Stimulated activated CD4-positive, alpha-beta T cell treated with anti-CD3 and anti-CD28 coated beads, TNF-alpha, amount 100 ng/mL, for 1 hour (primary cell): ENCODE measurements at places on chromosomes 4 and X.

- DNase-seq, result no peak
Observed at GRCh38 chr4:113556382-113557134, 205.0 kb downstream of the CAMK2D start.

DNA sequence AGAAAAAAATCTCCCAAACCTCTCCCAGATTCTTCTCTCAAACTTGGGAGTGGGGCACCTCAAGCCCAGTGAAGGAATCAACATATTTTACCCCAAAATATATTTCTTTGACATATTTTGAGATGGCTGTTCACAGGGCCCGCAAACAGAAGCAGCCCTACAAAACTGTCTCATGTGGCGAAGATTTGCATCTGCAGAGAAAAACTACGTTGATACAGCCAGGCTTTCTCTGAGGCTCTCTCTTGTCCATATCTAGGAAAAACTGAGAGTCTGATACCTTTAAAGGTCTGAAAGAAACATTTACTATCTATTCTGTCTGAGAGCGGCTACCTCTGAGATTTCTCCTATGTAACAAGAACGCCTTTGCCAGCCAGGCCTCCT lies 23.3 kb upstream of the TMSB4X start:
- DNase-seq, result no peak

GRCh38 chr4:2361366-2362265 lies 56.8 kb downstream of the ZFYVE28 start:
- no peak for DNase-seq

- DNase-seq, result no peak
Observed at GRCh38 chr4:173855015-173855414, 325.0 kb upstream of the HAND2 start.

GRCh38 chr4:5260121-5260520 lies 208.8 kb downstream of the STK32B start:
- DNase-seq, result no peak

DNA sequence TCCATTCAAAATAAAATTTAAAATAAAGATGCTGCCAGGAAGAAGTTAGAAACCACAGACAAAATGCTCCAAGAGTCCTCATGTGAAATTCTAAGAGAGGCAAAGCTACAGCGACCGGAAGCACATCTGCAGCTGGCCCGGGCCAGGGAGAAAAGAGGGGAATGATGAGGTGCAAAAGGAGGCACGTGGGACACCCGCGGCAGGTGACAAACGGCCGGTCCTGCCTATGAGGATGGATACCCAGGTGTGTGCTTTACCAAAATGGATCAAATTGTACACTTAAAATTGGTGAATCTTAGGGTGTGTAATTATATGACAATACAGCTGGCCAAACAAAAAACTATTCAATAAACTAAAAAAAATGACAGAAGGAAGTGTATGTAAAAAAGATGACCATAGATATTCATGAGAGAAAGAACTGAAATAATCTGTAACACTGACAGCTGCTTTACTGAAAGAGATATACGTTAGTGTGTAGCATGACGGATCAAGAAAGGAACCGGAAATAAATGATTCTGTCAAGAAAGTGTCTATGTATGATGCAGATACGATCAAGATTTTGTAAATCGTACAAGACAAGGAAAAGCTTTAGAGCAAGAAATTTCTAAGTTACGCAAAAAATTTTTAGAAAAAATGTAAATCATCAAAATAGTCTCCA lies 29.5 kb downstream of the PPP2R3B start:
- no peak for DNase-seq

DNA sequence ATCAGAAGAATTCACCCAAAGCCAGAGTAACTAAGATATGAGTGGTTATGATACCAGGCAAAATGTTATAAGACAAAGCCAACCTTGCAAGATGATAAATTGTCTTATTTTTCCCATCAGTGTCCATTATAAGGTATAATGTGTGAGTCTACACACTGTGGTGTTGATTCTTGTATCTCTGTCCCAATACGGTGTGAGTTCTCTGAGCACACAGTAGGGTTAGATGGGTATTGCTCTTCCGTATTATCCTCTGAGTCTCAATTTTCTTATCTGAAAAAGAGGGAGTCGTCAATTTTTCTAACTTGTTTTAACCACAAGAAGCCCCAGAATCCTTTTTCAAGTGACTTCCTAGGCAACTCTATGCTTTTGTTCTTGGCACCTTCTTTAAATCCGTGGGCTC lies 69.9 kb downstream of the HMGB2 start:
- no peak for DNase-seq

DNA sequence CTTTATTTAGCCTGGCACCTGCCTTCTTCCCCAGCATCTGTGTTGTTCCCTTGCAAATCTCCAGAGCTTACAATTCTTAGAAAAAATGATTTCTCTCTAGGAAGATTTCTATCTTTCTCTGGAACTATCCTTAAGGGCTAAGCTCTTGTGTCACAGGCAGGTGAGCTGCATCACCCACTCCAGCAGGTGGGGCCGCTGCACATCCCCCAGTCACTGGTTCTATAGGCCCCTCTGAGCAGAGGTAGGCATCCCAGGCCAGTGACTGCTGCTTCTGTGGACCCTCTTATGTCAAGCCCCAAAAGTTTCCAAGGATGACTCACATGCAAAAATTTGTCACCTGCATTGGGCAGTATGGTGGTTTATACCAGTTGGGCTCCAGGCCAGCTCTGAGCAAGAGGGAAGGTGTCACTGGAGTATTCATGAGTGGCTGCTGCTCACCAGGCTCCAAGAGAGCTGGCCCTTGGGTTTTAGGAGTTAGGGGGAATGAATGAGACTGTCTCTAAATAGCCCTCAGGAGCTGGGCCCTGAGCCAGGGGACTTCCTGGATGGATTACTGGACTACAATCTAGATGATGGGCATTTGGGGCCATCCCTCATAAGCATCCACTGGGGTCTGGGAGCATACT lies 208.1 kb upstream of the EOLA2 start:
- no peak for DNase-seq
